ENCODE measurements at places on chromosomes 1 and 21.
A peak's percentile ranks its signal among the peaks of the same experiment; 100 is the strongest.

DNA sequence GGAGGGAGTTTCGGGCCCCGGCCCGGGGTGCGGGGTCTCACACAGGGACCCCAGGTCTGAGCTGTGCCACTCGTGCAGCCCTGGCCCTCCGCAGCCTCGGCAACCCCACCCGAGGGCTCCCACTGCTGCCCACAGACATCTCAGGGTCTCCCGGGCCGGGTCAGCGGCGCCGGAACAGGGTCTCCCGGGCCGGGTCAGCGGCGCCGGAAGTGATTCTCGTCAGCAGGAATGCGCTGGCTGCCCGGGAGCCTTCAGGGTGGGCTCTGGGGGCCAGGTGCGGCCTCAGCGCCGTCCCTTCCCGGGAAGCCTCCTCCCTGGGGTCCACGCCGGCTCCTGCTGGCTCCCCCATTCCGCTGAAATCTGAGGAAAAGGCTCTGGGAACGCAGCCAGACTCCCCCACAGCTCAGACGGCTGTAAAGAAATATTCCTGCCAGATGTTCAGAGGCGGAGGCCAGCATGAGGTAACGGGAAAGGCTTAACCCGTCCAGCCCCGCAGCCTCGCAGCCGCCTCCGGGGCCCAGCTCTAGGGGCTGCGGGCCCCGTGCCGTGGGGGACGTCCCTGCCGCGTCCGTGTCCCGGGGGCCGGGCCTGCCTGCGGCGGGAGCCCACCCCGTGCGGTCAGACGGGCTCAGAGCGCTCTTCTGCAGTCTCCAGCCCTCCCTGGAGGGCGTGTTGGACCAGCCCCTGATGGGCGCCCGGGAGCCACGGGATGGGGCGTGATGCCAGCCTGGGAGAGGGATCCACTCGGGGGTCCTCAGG is 8.7 kb upstream of the COL6A1 start:
- no peak for DNase-seq

DNA sequence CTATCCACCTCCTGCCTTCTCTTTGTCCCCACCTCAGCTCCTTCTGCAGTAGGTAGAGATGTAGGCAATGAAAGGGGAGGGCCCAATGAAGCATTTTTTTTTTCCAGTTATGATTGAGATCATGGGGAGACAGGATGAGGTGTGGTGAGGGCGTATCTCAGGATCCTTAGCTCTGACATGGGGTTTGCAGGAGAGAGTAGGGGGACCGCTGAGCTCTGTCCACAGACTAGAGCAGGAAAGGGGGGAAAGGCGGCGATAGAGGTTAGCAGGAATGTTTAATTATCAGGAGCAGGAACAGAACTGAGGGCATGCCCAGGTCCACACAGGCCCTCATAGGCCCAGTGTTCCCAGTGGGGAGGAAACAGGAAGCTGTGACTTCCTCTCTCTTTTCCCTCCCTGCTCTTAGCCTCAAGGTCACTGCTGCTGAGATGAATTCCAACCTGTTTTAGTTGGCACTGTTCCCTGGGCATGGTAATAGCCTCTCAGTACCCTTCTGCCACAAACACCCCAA is 901 bp upstream of the RXFP4 start:
- no peak for DNase-seq

- DNase-seq: no peak
Observed at GRCh38 chr1:163337631-163338030, 15.9 kb downstream of the NUF2 start.

DNA sequence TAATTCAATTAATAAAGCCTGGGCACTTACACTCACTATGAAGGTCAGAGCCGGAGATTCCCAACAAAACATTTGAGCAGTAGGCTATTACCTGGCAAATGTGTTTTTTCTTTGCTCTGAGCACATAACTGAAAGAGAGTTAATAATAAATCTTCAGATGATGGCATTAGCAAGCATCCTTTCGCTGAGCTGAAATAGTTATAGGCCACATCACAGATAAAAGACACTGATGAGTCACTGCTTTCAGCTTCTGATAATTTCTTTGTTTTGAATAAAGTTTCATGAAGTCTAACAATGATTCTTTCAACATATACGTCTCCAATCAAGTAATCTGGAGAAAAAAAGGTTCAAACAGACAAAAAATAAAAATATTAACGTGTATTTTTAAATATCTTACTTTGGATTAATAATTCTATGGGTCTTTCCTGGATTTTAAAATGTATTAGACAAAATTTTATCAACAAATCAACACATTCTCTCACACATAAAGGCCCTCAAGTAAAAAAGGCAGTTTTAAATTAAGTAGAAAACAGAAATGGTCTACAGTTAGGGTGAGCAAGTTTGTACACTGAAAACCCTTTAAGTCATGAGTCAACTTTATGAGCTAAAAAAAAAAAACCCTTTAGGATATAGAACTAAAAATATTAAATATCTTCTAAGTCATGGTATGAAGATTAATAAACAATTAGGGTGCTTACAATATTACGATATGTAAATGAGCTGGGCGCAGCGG is 33.1 kb downstream of the LTN1 start:
- DNase-seq: no peak

GRCh38 chr1:31577515-31578192 is 1.3 kb downstream of the TINAGL1 start:
- peak; percentile 23 for DNase-seq

GRCh38 chr21:39318091-39318959 is 4.9 kb upstream of the BRWD1 start:
- DNase-seq: no peak
